Endodermal cell (in vitro differentiated cells): ENCODE measurements at places on chromosomes 4 and X. TPM values are rescaled to one million over a fixed set of nuclear protein-coding genes. Genes with fewer than 3 reads are reported as not detected.

GRCh38 chrX:17443556-17443955 lies 68.6 kb downstream of the NHS start:
- H3K4me3 ChIP-seq, result no peak overlapping the region
- DNase-seq, result no peak
- H3K36me3 ChIP-seq, result no peaks in the 10 kb centered on the region
- H3K4me1 ChIP-seq, result no peaks in the 10 kb centered on the region

DNA sequence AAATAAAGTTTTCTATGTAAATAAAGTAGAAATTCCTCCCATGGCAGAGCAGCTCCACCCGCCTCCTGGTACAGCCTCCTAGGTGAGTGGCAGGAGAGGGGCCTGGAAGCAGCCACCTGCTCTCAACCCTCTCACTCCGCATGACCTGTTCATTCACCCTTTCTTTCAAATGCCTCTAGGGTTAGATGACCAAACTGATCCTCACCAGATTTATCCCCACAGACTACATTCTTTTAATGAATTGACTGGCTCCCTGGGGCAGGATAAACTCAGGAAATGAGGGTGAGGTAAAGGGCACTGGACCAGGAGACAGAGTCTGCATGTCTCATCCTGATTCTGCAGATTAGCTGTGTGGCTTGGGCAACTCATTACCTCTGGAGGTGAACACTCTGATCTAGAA lies 32.6 kb upstream of the NKX6-1 start:
- H3K27ac ChIP-seq, result no peak overlapping the region
- no peaks in the 10 kb centered on the region for H3K36me3 ChIP-seq
- no peak for DNase-seq
- H3K4me3 ChIP-seq, result no peak overlapping the region
- no peaks in the 10 kb centered on the region for H3K27me3 ChIP-seq

DNA sequence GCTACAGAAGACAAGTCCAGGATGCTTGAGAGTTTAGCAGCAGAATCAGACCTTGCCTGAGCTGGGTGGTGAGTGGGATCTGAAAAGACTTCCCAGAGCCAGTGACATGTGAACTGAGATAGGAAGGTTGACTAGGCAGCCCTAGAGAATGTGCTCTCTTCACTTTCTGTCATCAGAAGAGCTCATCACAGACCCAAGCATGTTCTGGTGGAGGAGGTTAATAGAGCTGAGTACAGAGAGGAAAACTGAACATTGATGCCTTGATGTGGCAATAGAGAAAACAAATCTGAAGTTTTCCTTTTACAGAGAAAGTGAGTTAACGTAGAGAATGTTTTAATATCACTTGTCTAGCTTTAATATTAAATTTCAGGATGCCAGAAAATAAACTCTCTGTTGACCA lies 17.1 kb downstream of the ADGRL3 start:
- H3K27me3 ChIP-seq, result no peaks in the 10 kb centered on the region
- no peaks in the 10 kb centered on the region for H3K4me1 ChIP-seq
- H3K4me3 ChIP-seq, result no peak overlapping the region
- no peak overlapping the region for H3K27ac ChIP-seq
- DNase-seq, result no peak

GRCh38 chr4:81314897-81315470 lies 100.0 kb upstream of the PRKG2 start:
- DNase-seq, result no peak
- no peak overlapping the region for H3K4me3 ChIP-seq
- no peaks in the 10 kb centered on the region for H3K36me3 ChIP-seq
- no peaks in the 10 kb centered on the region for H3K27me3 ChIP-seq
- H3K4me1 ChIP-seq, result no peaks in the 10 kb centered on the region

DNA sequence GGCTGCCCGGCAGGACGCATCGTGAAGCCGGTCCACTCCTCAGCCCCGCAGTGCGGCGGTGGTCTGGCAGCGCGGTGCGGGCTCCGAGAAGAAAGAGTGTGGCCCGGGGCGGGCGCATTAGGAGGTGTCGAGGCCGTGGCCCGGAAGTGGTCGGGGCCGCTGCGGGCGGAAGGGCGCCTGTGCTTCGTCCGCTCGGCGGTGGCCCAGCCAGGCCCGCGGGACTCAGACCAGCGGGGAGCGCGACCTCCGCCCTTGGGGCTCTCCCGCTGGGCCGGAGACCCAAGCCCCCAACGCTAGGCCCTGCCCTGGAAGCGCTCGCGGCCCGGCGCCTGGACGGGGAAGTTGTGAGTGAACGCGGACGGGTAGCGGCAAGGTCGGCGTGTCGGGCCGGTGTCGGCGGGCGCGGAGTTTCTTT lies 60.0 kb downstream of the HS3ST1 start:
- H3K4me3 ChIP-seq, result no peak overlapping the region
- no peaks in the 10 kb centered on the region for H3K27me3 ChIP-seq
- no peaks in the 10 kb centered on the region for H3K4me1 ChIP-seq
- no peak for DNase-seq
- H3K36me3 ChIP-seq, result no peaks in the 10 kb centered on the region
- H3K27ac ChIP-seq, result no peak overlapping the region

GRCh38 chr4:159222043-159222552 lies 119.2 kb downstream of the RAPGEF2 start:
- peaks cover 3% of the 10 kb centered on the region for H3K36me3 ChIP-seq
- DNase-seq, result no peak
- no peak overlapping the region for H3K27ac ChIP-seq

DNA sequence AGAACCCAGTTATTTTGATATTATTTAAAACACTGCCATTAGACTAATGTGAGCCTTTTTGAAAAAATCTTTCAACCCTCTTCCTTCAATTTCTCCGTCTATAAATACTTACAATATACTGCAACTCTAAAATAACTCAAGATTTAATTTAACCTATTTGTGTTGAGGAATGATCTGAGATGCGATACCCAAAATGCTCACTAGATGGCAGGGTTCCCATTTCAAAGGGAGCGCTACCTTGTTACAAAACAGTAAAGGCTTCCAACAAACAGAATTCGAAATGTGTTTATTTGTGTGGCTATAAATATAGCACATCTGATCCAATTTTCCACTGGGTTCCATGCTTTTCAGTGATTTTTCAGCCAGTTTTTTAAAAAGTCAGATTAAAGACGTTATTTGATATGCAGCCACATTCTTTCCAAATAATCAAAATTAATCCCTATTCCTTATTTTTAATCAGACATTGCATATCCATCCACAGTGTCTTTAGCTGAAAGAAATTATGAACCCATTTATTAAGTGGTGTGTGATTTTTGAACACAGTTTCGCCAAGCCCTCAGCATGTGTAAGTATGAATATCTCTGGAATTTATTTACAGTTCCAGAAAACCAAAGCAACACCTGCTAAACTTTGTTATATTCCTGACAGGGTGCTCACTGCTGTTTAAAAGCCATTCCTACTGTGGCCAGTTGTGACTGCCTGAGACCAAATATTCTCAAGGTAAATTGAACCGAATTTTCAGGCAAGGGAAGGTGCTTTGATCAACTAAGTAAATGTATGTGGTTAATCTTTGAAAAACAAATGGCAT lies 668.0 kb upstream of the LCORL start:
- DNase-seq, result peak; percentile 88
- no peak overlapping the region for H3K4me3 ChIP-seq
- H3K4me1 ChIP-seq, result no peaks in the 10 kb centered on the region
- peaks cover 23% of the 10 kb centered on the region for H3K27me3 ChIP-seq
- no peaks in the 10 kb centered on the region for H3K36me3 ChIP-seq

- no peak overlapping the region for H3K4me3 ChIP-seq
- no peaks in the 10 kb centered on the region for H3K36me3 ChIP-seq
- no peaks in the 10 kb centered on the region for H3K27me3 ChIP-seq
- no peak for DNase-seq
These were observed 41.9 kb upstream of the PDGFRA start for GRCh38 chr4:54187148-54187547.

- H3K4me1 ChIP-seq, result no peaks in the 10 kb centered on the region
- H3K4me3 ChIP-seq, result no peak overlapping the region
- H3K27me3 ChIP-seq, result peaks cover 15% of the 10 kb centered on the region
- H3K27ac ChIP-seq, result no peak overlapping the region
These were observed 315.4 kb downstream of the ANTXR2 start for GRCh38 chr4:79757600-79757999.

- H3K27me3 ChIP-seq, result no peaks in the 10 kb centered on the region
- DNase-seq, result no peak
- H3K36me3 ChIP-seq, result peaks cover 7% of the 10 kb centered on the region
These were observed 42.3 kb upstream of the ANK2 start for GRCh38 chr4:113007151-113007550.

DNA sequence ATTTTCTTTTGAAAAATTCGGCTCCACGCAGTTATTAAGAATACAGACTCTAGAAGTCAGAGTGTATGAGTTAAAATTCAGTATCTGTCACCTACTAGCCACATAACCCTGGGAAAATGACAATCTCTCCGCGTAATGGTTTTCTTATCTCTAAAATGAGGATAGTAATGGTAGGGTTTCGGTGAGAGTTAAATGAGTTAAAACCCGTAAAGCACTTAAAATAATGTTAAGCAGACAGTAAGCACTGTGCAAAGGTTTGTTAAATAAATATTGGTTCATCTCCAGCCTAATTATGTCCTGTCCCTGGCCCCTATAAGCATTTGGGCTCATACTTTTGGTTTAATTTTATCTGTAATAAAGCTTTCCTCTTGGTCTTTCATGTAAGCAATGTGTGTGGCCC lies 350.8 kb upstream of the GRIA3 start:
- DNase-seq, result no peak
- no peaks in the 10 kb centered on the region for H3K4me1 ChIP-seq
- no peaks in the 10 kb centered on the region for H3K36me3 ChIP-seq
- no peak overlapping the region for H3K27ac ChIP-seq
- H3K27me3 ChIP-seq, result no peaks in the 10 kb centered on the region

DNA sequence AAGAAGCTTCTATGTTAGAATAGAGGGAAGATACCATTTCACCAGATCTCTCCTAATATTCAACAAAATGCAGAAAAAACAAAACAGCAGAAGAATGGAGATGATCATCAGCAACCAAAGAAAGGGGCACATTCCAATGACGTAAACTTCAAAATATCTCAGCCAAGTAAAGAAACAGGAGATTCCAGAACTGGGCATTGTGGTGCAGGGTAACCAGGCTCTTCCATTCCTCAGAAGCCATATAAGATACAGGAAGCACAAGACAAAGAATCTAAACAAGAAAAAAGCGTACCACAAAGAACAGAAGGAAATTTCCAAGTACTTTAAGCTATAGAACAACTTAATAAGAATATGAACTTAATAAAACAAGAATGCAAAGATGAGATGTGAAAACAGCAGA lies 6.9 kb upstream of the ARMCX4 start:
- no peak for DNase-seq
- no peaks in the 10 kb centered on the region for H3K4me1 ChIP-seq
- no peak overlapping the region for H3K27ac ChIP-seq
- H3K36me3 ChIP-seq, result no peaks in the 10 kb centered on the region

Gene SOWAHD
- total RNA-seq, result 1.7 and 1.9 TPM in 2 replicates

Gene TLR1
- 0.09 and 0.20 TPM in 2 replicates for total RNA-seq

Gene ATP10D
- 0.27 to 1.5 TPM (median 0.36 TPM) in 3 replicates for total RNA-seq

Gene MAGEB2
- not detected in 3 replicates for total RNA-seq
